GDM1 (cell line): ENCODE measurements at places on chromosomes 12 and 14.

DNA sequence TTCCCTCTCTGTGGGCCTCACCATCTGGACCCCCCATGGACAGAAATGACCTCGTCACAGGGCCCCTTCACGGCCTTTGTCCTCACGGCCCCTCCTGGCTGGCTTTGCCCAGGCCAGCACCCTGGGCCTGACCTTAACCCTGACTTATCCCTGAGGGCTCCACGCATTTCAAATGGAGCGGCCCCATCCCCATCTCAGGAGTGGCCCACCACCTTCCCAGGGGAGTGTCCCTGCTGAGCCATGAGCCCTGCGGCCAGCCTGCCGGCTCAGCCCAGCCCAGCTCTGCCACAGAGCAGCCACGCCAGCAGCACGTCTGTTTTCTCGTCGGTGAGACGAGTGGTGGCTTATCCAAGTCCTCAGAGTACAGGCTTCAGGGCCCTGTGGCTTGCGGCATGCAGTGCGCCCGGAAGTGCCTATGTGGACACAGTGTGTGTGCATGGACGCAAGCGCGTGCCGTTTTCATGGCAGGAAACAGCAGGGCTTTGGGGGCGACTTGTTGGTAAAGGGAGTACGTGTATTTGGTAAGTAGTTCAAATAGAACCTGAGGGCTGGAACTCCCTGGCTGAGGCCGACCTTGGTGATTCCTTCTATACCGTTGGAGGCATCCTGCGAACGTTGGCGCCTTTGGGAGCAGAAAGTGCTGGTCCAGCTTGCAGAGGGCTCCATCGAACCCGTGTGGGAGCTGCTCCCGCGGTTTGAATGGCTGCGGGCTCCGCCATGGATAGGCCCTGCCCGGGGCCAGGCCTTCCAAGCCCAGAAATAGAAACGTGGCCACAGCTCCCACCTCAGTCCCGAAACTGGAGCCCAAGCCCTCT lies 52.1 kb downstream of the LRCOL1 start:
- no peak for DNase-seq

GRCh38 chr12:128337431-128338170 lies 70.6 kb downstream of the TMEM132C start:
- DNase-seq = no peak

DNA sequence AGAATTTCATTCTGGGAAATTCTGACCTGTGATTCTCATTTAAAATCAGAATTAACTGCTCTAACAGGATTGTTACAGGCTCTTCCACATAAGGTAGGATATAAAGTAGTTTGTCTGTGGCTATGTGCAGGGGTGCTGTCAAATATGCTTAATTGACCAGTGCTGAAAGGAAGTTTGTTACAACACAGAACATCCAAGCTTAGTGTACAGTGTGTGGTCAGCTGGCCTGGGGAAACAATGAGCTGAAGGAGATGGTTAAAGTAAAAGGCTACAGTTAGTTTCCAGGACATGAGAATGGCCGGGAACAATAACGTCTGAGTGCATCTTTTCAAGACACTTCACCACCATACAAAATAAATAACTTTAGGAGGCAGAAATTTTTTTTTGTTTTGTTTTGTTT lies 68.0 kb downstream of the PKP2 start:
- no peak for DNase-seq

DNA sequence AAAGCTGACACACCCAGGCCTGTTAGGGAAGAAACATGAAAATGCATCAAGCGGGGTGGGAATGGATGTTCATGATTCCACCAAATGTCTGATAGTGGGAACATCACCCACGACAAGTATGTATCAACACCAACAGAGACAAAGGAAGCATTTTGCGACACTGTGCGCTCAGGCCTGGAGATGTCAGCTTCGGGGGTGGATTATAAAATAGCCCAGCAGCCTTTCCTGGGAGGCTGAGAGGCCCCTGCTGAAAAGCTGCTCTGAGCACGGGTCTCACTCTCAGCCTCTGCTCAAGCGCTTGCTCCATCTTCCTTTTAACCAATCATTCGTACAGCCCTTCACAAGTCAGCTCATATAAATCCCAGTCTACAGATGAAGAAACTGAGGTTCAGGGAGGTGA lies 213.5 kb downstream of the BCL11B start:
- DNase-seq = no peak

DNA sequence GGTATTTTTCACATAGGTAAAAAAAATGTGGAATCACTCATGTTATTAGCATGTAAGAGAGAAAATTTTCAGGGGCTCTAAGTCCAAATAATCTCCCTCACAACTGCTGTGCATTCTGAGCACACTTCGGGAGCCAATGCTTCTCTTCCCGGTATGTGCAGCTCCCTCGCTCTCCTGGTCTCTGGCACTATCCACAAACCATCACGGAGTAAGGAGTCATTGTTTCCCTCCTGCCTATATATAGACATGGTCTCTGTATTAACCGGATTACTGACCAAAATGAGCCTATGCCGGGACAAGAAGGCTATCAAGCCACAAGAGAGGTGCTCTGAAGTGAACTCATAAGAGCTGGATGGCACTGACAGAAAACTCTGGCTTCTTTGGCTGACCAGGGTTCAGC lies 13.4 kb downstream of the HECTD4 start:
- no peak for DNase-seq

DNA sequence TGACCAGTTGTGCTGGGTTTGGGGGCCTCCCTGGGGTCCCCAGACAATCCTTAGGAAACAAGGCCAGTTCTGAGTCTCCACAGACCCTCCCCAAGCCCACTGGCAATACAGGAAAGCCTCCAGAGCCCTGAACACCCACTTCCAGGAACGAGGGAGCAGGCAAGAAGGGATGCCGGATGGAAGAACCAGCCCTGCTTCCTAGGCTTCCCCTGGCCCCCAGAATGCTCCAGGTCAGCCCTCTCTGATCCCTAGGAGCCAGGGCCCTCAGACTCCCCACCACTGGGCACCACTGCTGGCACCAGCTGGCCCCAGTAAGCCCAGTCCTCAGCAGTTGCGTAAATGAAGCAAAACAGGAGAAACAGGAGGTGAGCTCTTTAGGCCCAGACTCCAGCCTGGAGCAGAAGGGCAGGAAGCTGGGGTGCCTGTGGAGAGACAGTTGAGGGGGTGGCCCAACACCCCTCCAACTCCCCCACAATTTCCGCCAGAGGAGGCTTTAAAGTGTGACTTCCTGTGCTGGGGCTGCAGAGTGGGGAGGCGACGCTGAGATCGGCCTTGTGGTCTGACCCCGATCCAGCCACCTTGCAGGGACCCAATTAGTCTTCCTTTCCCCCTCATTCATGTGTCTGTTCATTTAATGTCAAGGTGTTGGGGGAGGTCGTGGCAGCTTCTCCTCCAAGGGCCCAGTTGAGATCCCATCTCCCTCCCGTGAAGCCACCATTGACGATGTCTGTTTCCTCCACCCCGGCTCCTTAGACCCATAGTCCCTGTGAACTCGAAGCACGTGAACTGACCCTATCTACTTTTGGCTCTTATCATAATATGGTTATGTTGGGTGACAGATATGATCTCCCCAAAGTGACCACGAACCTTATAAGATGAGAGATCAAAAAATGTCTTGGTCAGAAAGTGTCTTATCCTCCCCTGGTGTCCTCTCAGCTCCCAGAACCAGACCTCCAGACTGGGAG lies 4.7 kb downstream of the TNFRSF1A start:
- peak; percentile 93 for DNase-seq

DNA sequence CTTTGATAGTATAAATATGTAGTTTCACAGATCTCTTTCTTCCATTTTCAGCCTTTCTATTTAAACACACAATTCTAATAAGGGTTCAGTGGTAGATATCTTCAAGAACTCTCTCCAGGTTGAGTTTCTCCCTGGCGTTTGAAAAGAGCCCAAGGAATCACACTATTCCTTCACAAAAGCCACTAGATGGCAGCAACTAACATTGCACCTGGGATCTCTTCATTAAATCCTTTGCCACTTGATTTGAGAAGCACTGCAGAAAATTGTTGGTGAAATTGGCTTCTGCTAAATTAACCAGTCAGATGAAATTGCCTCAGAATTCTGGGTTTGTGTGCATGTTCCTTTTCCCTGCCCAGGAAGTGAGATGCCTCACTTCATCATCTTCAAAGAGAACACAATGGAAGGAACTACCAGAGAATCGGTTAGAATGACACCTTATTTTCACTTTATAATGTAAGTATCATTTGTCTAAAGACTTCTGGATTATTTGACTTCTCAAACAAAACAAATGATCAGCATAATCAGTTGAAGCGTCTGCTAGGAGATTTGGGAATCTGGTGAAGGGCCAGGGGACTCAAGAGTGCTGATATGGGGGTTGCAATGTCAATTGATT lies 6.8 kb downstream of the CCDC198 start:
- DNase-seq = no peak

GRCh38 chr12:65836419-65837197 lies 12.3 kb downstream of the HMGA2 start:
- no peak for DNase-seq

- DNase-seq = no peak
Measured at GRCh38 chr12:133156125-133156690, 25.1 kb upstream of the ZNF268 start.

- no peak for DNase-seq
Measured at GRCh38 chr12:30088259-30088995, 304.7 kb upstream of the TMTC1 start.

DNA sequence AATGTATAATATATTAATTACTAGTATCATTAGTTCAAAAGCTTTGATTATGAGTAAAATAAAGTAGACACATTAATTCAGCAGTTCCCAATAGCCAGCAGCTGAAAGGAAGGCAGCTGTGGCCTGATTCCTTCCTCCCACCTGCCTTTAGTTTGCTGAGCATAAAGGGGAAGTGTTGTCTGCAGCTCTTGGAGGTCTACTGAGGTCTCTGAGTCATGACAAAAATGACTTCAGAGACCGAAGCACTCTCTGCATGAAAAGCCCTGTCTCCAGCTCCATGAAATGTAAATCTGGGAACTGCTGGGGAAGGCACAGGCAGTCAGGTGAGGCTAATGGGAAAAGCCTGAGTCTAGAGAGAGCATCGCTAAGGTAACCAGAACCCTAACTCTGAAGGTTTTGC lies 165.4 kb downstream of the NRXN3 start:
- no peak for DNase-seq

- no peak for DNase-seq
Measured at GRCh38 chr12:22488478-22488877, 55.9 kb downstream of the C2CD5 start.

GRCh38 chr12:132084621-132085290 lies 59.4 kb downstream of the DDX51 start:
- DNase-seq = peak; percentile 18

DNA sequence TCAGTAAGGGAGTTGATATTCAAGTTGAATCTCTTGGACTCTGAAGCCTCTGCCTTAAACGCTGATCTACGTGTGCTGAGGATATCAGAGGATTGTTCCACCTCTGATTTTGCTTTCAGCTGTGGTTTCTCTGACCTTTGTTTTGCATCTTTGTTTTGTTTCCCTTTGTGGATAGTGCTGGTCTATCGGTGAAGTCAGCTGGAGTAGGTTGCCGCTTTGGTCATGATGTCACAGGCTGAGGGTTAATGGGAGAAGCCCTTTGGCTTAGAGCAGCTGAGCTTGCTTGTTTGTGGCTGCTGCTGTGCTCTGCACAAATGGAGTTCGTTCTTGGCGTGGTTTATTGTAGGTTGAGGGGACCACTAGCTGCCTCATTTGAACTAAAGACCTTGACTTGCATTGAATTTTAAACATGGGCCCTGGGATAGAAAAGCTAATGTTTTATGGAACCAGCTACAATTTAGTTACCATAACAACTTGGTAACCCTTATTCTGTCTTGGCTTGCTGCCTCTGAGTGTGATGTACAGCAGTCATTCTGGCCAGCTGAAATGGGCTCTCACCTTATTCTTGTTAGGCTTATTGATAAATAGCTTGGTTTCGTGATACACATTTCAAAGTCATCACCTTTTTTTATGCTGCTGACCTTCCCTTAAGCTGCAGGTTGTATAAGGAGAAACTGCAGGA lies 284.5 kb upstream of the E2F7 start:
- DNase-seq = no peak

- DNase-seq = no peak
Measured at GRCh38 chr12:2409656-2410265, 357.0 kb downstream of the CACNA1C start.

DNA sequence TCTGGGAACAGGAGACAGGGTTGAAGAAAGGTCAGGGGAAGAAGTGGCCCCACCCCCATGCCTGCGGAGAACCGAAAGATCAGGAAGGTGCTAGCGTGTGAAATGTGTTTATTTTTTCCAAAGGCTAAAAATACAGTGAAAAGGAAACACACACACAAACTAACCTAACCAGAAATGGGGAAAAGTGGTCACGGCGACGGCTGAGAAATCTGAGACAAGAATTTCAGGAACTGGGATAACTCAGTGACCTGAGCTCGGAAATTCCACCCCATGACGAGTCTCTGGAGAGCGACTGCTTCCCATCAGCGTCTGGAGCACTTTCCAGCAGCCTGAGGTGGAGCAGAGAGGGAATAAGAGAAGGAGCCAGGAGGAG lies 16.6 kb upstream of the RND1 start:
- no peak for DNase-seq

DNA sequence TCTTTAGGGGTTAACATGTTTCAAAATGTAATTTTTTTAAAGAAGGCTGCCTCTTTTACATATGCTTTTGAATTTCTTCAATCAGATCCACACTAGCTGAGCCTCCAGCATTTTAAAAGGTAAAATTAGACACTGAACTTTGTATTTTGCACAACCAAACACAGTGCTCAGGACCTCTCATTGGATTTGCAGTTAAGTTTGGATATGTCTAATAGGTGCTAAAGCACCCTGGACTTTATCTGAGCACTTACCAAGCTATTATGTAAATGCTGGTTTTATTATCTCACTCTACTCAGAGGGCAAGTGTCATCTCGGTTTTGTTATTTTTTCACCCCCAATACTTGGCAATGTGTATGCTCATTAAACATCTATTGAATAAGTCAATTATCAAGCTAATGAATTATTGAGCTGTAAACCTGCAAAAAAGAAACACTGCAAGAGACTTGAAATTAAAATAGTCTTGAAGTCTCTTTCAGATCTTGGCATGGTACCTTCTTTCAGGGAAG lies 150.7 kb downstream of the KIF21A start:
- DNase-seq = no peak

DNA sequence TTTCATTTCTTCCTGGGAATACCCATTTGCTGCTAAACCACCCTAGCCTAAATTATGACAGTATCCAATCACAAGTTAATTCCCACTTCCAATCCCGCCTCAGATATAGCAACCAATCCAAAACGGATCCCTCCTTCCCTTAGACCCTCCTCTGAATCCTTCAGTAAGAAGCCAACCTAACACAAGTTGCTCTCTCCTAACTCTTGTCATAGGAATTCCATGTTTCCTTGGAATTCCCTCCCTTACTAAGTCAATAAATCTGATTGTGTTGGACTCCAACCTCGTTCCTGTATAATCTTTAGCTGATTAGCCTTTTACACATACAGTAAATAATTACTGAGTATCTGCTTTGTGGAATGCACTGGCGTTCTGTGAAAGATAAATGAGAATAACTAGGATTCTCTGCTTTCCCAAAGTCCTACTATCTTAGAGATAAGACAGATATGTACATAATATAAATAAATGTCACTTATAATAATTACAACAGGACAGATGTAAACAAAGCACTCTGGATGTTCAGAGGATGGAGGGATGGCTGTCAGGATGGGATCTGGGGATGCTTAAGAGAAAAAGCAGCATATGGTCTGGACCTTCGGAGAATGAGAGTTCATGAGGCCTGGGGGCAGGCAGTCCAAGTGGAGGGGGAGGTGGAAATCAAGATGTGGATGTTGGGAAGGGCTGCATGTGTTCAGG lies 185.8 kb upstream of the SOX5 start:
- DNase-seq = no peak
